ENCODE measurements at places on chromosomes 1 and 21.

- no peak for DNase-seq
These were observed 69.9 kb upstream of the IGSF21 start for GRCh38 chr1:18037651-18038050.

- no peak for DNase-seq
These were observed 131.7 kb upstream of the GRIK3 start for GRCh38 chr1:37166005-37166404.

DNA sequence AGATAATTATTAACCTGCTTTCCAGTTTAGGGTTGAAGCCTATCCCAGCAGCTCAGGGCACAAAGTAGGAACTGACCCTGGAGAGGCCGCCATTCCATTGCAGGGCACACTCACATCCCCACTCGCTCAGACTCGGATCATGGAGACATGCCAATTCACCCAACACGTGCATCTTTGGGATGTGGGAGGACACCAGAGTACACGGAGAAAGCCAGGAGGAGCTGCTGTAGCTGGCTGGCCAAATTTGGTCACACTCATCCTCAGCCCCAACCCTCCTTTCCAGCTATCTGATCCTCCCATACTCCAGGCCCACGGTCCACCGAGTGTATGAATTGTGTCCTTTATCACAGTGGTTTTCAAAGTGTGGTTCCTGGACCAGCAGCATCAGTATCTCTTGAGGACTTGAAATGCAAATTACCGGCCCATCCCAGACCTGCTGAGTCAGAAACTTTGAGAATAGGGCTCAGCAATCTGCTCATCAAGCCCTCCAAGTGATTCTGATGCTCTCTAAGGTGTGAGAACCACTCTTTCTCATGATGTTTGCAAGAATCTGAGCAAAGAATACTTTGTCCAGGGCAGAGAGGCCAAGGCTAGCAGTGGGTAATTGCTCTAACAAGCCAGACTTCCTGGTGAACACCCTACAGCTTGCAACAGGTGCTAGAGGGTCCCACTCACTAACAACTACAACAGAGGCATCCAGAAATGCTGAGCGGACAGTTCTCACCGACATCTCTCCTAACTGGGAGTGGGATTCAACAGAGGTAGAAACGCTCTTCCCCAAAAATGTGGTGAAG, 26.3 kb downstream of the IER5 start:
- DNase-seq, result no peak

DNA sequence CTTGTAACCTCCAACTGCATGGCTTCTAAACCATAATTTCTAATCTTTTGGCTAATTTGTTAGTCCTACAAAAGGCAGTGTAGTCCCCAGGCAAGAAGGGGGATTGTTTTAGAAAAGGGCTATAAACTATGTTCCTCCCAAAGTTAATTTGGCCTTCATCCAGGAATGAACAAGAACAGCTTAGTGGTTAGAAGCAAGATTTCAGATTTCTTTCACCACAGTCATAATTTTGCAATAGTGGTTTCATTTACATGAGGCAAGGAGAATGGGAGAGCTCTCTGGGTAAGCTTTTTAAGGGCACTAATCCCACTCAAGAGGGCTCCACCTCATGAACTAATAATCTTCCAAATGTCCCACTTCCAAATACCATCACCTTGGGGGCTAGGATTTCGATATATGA, 1353.9 kb downstream of the NCAM2 start:
- no peak for DNase-seq

DNA sequence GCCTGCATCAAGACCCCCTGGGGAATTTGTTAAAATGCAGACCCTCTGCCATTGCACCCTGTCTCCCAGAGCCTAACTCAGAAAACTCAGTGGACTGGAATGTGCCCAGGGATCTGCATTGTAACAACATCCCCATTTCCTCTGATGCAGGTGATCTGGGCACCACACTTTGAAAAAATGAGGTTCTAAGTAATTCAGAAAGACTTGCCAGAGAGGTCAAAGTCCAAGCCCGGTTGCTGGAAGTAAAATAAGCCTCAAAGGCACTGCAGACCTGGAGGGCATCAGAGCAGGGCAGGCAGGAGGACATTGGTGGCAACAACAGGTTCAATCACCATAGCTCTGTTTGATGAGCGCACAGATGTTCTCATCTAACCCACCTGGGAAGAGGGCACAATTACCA, 90.7 kb downstream of the SYT2 start:
- no peak for DNase-seq

DNA sequence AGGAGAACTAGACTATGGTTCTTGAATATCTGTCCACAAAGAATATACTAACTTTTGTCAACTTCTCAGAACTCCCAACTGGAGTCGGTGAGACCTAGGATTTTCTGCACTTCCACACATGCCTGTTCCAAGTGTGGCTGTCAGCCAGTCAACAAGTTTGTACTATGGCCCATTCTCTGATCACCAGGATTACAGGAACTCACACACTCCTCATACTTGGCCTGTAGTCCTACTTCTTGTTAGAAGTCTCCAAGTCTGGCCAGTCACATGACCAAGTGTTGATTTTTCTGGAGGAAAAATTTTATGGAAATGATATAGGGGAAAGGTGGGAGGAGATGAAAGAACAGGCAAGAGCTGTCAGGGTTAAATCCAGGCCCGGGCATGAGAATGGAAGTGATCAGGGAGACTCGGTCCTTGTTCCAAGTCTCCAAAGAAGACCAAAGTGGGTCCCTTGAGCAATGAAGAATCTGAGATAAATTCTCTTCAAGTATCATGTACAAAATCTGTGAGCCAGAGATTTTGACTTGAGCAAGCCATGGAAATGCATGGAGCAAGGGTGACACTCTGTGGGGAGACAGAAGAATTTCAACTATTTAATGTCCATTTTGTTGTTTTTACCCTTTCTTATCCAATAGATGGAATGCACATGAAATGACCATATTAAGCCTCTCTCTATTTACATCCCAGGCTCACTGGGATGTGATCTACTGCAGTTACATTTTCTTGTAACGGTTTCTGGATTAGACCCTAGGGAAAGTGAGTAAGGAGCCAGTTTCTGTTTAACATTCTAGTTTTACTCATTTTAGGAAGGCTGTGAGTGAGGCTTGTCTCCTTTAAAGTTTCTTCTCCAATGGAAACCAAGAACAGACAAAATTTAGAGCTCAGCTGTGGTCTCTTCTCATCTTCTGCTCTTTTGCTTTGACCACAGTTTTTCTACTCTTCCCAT, 320.9 kb downstream of the ASTN1 start:
- DNase-seq, result no peak

GRCh38 chr1:231853588-231854207, 227.1 kb downstream of the DISC1 start:
- DNase-seq, result no peak

GRCh38 chr1:82586473-82586872, 785.7 kb downstream of the ADGRL2 start:
- no peak for DNase-seq

- DNase-seq, result no peak
These were observed 557.5 kb downstream of the PTPRU start for GRCh38 chr1:29793653-29794348.

DNA sequence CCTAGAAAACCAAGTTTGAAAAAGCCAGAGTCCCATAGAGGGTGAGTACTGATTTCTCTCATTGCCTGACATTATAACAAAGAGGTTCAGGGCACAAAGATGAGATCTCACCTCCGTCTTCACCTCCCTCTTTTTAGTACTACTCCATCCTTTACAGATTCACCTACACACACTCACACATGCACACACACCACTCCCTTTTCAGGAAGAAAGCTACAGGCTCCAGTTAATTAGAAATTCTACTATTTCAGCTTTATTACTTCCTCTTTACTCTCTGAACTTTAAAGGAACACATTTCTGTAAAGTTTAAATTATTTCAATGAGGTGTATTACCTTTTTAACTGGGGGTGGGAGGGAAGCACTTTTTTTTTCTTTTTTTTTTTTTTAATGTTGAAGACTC, 59.6 kb upstream of the PRDX6 start:
- no peak for DNase-seq

DNA sequence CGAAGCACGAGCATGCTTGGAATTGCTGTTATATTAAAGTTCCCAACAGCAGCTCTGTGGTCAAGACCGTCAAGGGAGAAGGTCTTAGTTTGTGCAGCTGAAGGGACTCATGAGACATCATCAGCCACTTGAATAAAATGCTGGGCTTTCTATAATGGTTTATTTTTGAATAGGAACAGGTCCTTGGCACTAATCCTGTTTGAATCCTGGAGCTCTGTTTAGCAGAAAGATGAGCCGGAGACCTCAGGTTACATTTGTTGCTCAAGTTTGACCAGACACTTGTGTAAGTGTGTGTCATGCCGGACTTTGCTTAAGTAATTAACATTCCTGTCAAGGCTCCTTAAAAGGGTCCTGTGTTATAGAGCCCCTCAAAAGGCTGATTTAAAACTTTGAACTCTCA, 186.5 kb downstream of the ROR1 start:
- DNase-seq, result no peak

GRCh38 chr1:72623299-72623708, 341.0 kb upstream of the NEGR1 start:
- no peak for DNase-seq

DNA sequence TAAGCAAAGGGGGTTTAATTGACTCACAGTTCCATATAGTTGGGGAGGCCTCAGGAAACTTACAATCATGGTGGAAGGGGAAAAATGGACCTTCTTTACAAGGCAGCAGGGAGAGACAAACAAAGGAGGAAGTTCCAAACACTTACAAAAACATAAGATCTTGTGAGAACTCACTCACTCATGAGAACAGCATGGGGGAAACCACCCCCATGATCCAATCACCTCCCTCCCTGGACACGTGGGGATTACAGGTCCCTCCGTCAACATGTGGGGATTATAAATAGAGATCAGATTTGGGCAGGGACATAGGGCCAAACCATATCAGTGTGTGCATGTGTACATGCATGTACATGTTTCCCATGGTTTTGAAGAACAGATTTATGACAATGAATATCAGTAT, 5.5 kb upstream of the SMG7 start:
- DNase-seq, result no peak

GRCh38 chr1:1627261-1627828, 4.6 kb upstream of the MMP23B start:
- DNase-seq, result no peak

- DNase-seq, result no peak
These were observed 47.1 kb downstream of the RGS5 start for GRCh38 chr1:163155606-163156005.

DNA sequence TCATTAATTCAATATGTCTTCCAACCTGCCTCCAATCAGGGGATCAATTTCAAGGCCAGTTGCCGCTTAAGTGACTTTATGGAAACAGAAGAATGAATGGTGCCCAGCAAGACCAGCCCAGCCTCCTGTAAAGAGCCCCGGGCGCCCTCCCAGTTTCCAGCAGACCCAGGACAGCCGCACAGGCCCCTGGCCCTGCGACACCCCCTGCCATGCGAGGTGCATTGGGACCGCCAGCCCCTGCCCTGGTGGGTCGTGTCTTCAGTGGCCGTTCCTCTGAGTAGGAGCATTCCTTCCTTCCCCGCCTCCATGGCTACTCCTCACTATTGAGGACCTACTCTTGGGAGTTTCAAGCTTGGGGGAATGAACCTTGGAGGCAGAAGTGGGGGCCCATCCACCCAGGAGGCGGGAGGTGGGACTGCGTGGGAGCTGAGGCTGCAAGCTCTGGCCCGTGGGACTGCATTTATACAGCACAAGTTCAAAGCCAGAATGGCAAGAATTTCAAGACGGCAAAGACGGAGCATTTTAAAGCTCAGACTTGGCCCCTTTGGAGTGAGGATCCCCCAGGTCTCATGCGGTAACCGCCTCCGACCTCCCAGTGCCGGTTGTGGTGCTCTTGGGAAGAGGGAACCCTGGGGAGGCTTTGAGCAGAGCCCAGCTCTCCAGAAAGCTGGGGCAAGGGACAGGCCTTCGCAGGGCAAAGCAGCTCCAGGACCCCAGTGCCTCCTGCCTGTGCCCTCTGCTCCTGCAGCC, 73.1 kb upstream of the ACTRT2 start:
- DNase-seq, result no peak

GRCh38 chr1:97603218-97603617, 317.6 kb downstream of the DPYD start:
- DNase-seq, result no peak

- DNase-seq, result no peak
These were observed 584.7 kb downstream of the LMO4 start for GRCh38 chr1:87913361-87913760.

GRCh38 chr1:28134651-28135207, 41.8 kb downstream of the PTAFR start:
- no peak for DNase-seq

DNA sequence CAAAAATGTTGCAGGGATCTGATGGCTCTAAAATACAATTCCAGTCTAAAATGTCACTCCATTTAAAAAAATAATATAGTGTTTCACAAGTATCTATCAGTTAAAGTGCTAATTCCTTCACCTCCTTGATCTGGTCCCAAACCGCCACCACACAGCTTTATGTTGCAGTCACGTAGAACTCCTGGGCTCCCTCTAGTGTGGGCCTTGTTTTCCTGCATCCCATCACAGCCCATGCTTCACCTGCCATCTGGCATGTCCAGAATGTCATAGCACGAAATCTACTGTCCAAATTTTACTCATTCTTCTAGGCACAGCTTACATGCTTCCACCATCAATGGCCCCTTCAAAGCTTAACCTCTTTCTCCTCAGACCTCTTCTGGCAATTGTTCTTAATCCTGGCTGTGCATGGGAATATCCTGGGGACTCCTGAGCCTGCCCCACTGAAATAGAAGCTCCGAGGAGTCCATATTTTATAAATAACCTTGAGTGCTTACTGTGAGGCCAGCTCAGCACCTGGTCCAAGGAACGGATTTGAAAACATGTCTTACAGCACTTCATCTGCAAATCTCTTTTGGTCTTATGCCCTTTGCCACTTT, 15.5 kb downstream of the FYB2 start:
- no peak for DNase-seq

- DNase-seq, result peak; percentile 83
These were observed 46.7 kb downstream of the GALNT2 start for GRCh38 chr1:230113593-230114236.

GRCh38 chr21:41479686-41480085, 28.3 kb downstream of the TMPRSS2 start:
- no peak for DNase-seq

- DNase-seq, result no peak
These were observed 2.0 kb upstream of the GJC2 start for GRCh38 chr1:228147768-228148167.

GRCh38 chr1:165856021-165856420, 28.6 kb downstream of the UCK2 start:
- DNase-seq, result no peak

- no peak for DNase-seq
These were observed 5.3 kb downstream of the RXFP4 start for GRCh38 chr1:155946633-155947219.

- DNase-seq, result no peak
These were observed 2.6 kb upstream of the NADK start for GRCh38 chr1:1780598-1781525.

GRCh38 chr1:200242110-200243041, 167.5 kb downstream of the ZNF281 start:
- no peak for DNase-seq

- no peak for DNase-seq
These were observed 2.2 kb downstream of the TNFRSF14 start for GRCh38 chr1:2558420-2558819.

DNA sequence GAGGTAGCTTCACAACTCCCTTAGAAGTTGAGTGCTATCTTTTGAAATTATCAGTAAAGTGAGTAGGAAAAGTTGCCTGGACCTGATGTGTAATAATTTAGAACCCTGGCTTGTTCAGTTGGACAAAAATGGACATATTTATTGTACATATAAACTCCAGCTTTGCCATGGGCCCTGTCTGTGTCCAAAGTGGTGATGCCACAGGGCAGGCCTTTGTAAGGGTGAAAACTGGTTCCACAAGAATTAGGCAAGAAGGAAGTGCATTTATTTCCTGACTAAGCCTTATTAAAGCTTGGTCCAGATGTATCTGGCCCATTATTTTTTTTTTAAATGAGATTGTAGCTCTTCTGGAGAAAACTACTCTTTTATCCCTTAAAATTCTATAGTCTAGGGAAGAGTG, 47.9 kb downstream of the MACO1 start:
- DNase-seq, result no peak

All from ascending aorta (tissue), 2 donors.